A549 treated with GW870086 at 1 μM for 4 hours (cell line): ENCODE measurements at places on chromosomes 7 and 10. TPM values are rescaled to one million over a fixed set of nuclear protein-coding genes. Genes with fewer than 3 reads are reported as not detected.

Gene MEOX2
- total RNA-seq, result not detected in 5 replicates

Gene ZNF503
- 8.7 to 12.1 TPM (median 11.6 TPM) in 5 replicates for total RNA-seq

Gene TSPAN12
- 0.38 to 0.63 TPM (median 0.49 TPM) in 5 replicates for total RNA-seq

Gene UROS
- 56.2 to 60.2 TPM (median 59.3 TPM) in 5 replicates for total RNA-seq

Gene FEZF1
- total RNA-seq, result not detected in 5 replicates

Gene BRAT1
- total RNA-seq, result 23.1 to 37.7 TPM (median 33.0 TPM) in 5 replicates

Gene PMPCB
- total RNA-seq, result 63.6 to 72.6 TPM (median 67.3 TPM) in 5 replicates

Gene PIK3AP1
- total RNA-seq, result 0.67 to 1.2 TPM (median 1.0 TPM) in 5 replicates

Gene CCL24
- total RNA-seq, result not detected in 5 replicates

Gene PILRA
- 3.5 to 6.3 TPM (median 5.6 TPM) in 5 replicates for total RNA-seq

Gene NEURL1
- 0.19 to 0.69 TPM (median 0.38 TPM) in 5 replicates for total RNA-seq

Gene MLXIPL
- 1.2 to 1.5 TPM (median 1.3 TPM) in 5 replicates for total RNA-seq

Gene ERVW-1
- total RNA-seq, result not detected in 5 replicates

Gene ATOH7
- total RNA-seq, result 0.17 to 0.34 TPM (median 0.18 TPM) in 5 replicates

Gene KCP
- 0.09 to 0.18 TPM (median 0.14 TPM) in 5 replicates for total RNA-seq

Gene TRIL
- total RNA-seq, result not detected in 5 replicates

Gene PNLIPRP1
- not detected in 5 replicates for total RNA-seq

Gene MKX
- total RNA-seq, result not detected in 5 replicates

Gene CARD11
- total RNA-seq, result 1.5 to 2.4 TPM (median 1.9 TPM) in 5 replicates

Gene MSMB
- total RNA-seq, result 0.51 TPM in 1 of 5 replicates, not detected in the others

Gene GUSB
- total RNA-seq, result 30.3 to 33.0 TPM (median 31.3 TPM) in 5 replicates

Gene CTAGE4
- not detected in 5 replicates for total RNA-seq

Gene OR2A42
- total RNA-seq, result not detected in 5 replicates

Gene PTTG1IP2
- not detected in 5 replicates for total RNA-seq

Gene AOC1
- total RNA-seq, result not detected in 5 replicates

Gene ELN
- total RNA-seq, result 0.06 to 0.16 TPM (median 0.08 TPM) in 5 replicates

Gene OR9A2
- total RNA-seq, result not detected in 5 replicates

Gene EPHA1
- total RNA-seq, result 0.15 to 0.29 TPM in 2 of 5 replicates, not detected in the others

Gene ASB4
- total RNA-seq, result 0.14 to 0.37 TPM (median 0.22 TPM) in 5 replicates

Gene AGR3
- not detected in 5 replicates for total RNA-seq

Gene ADAM8
- total RNA-seq, result 2.4 to 4.5 TPM (median 3.8 TPM) in 5 replicates

Gene OR2AE1
- not detected in 5 replicates for total RNA-seq

Gene SLC18A3
- total RNA-seq, result not detected in 5 replicates

Gene HYAL4
- total RNA-seq, result 0.07 TPM in 1 of 5 replicates, not detected in the others

Gene LEP
- total RNA-seq, result not detected in 5 replicates

Gene ZC3HAV1L
- 3.9 to 8.6 TPM (median 7.4 TPM) in 5 replicates for total RNA-seq

Gene AKR1C3
- total RNA-seq, result 1,122 to 1,295 TPM (median 1,215 TPM) in 5 replicates

Gene FGL2
- total RNA-seq, result not detected in 5 replicates

Gene GSAP
- 2.9 to 3.6 TPM (median 3.3 TPM) in 5 replicates for total RNA-seq

Gene GLI3
- total RNA-seq, result 0.07 to 0.34 TPM (median 0.08 TPM) in 5 replicates

Gene LLCFC1
- not detected in 5 replicates for total RNA-seq

Gene HHEX
- total RNA-seq, result 12.0 to 13.9 TPM (median 12.4 TPM) in 5 replicates

Gene FAM180A
- 0.12 TPM in 1 of 5 replicates, not detected in the others for total RNA-seq

Gene HOXA7
- 3.7 to 4.8 TPM (median 4.6 TPM) in 5 replicates for total RNA-seq

Gene ZWINT
- total RNA-seq, result 82.0 to 91.1 TPM (median 86.8 TPM) in 5 replicates

Gene FUOM
- 14.1 to 16.7 TPM (median 15.8 TPM) in 5 replicates for total RNA-seq

Gene UNCX
- not detected in 5 replicates for total RNA-seq

Gene SFTPA2
- total RNA-seq, result not detected in 5 replicates

Gene LYZL1
- total RNA-seq, result not detected in 5 replicates

Gene TLX1
- not detected in 5 replicates for total RNA-seq

Gene PDE1C
- total RNA-seq, result 2.5 to 3.8 TPM (median 3.3 TPM) in 5 replicates

Gene CALHM1
- not detected in 5 replicates for total RNA-seq

Gene ALOX5
- 0.17 to 0.56 TPM (median 0.31 TPM) in 5 replicates for total RNA-seq
